Bronchial epithelial cell (primary cell): ENCODE measurements at places on chromosomes 1 and 21. TPM values are rescaled to one million over a fixed set of nuclear protein-coding genes. Genes with fewer than 3 reads are reported as not detected.

- no peak for DNase-seq
These were observed 9.2 kb upstream of the PLEKHG5 start for GRCh38 chr1:6500544-6501278.

The HSPB7 gene
- under 0.01 TPM in 1 of 2 replicates, not detected in the other for total RNA-seq

DNA sequence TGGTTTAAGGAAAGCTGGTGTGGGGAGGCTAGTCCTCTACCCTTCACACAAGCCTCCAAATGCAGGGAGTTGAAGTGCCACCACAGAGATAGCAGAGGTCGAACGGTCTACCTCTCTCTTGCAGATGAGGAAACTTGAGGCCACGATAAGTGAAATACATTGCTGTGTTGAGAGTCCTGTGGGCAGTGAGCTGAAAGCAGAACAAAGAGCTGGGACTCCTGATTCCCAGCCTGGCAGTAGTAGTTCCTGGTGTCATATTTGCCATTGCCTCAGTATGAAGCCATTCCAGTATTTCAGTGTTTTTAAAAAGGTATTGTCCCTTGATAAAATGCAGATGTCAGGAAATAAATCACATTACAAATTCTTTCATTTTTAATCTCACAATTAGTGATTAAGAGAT, 28.6 kb downstream of the AK4 start:
- DNase-seq = no peak

The TAL1 gene
- total RNA-seq = under 0.01 TPM in 1 of 2 replicates, not detected in the other

GRCh38 chr1:75264112-75264511, 129.9 kb downstream of the LHX8 start:
- no peak for DNase-seq

- no peak for DNase-seq
These were observed 439.5 kb downstream of the SMYD3 start for GRCh38 chr1:246067432-246068216.

GRCh38 chr1:109091078-109091838, 694 bp downstream of the TMEM167B start:
- DNase-seq = peak; percentile 57

The B3GALT5 gene
- total RNA-seq = under 0.01 and 0.90 TPM in 2 replicates

The GLMN gene
- 4.5 and 4.7 TPM in 2 replicates for total RNA-seq

The SESN2 gene
- 24.2 and 36.4 TPM in 2 replicates for total RNA-seq

DNA sequence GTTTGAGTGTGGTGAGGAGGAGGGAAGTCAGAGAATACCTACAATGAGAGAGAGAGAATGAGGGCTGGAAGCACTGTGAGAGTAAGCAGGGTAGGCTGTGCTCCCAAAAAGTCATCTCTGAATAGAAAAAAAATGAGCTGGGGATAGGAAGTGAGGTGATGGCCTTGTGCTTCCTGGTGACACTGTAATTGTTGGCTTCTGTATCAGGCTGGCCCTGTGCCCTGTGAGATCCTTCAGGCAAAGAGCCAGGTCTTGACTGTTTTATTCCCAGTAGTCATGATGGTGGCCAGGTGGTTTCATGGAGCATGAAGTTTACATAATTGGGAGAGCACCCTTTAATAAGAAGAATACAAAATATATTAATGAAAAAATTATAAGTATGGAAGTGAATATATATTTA, 20.4 kb upstream of the SPATA6 start:
- no peak for DNase-seq

DNA sequence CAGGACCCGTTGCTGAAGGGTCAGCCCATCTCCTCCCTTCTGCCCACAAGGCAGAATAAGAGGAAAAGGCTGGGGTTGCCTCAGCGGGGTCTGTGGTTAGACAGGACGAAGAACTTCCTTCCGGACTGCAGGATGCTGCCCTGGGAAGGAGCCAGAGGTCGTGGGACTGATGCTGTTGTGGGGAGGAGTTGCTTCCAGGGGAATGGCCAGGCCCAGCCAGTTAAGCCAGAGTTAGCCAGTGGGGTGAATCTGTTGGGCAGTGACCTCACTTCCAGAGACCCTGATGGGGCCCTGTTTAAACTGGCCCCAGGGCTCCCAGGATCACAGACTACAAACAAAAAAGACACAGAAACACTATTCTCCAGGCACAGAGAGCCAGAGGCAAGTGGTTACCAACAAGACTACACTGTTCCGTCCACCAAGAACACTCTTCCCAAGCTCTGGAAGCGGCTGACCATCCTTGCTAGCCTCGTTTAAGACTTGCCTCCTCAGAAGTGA, 13.0 kb downstream of the FAM229A start:
- DNase-seq = no peak

The TINAGL1 gene
- 55.4 and 154 TPM in 2 replicates for total RNA-seq

- DNase-seq = no peak
These were observed 526.4 kb upstream of the USP24 start for GRCh38 chr1:55741516-55741915.

The PLA2G2D gene
- not detected in 2 replicates for total RNA-seq

DNA sequence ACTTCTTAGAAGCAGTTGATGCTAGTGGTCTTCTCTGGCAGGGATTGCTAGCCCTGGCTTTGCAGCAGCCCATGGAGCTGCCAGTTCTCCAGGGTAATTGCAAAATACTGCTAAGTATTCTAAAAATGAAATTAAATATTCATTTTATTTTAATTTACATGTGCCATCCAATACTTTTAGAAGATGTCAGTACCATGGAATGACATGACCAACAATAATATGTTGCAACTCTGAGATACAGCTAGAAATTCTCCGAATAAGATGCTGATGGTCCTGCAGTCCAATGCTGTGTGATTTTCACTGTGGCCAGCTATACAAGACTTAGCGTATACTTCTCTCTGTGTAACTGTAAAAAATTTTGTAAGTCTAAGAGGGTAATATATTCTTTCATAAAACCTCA, 20.0 kb upstream of the WARS2 start:
- no peak for DNase-seq

GRCh38 chr1:2229911-2230731, 2.0 kb downstream of the SKI start:
- DNase-seq = no peak

DNA sequence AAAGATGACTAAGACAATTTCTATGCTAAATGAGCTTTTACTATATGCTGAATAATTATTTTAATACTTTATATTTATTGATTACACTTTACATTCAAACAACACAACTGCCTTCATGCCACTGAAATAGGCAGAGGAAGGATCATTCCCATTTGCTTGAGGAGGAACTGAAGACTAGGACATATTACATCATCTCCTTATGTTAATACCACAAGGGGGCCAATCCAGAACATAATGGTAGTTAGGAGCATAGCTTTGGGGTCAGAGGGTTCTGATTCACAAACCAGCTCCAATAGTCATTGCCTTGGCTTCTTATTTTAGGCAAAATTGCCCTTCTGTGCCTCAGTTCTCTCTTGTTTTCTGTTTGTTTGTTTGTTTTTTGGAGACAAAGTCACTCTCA, 306.5 kb downstream of the KCNH1 start:
- no peak for DNase-seq

DNA sequence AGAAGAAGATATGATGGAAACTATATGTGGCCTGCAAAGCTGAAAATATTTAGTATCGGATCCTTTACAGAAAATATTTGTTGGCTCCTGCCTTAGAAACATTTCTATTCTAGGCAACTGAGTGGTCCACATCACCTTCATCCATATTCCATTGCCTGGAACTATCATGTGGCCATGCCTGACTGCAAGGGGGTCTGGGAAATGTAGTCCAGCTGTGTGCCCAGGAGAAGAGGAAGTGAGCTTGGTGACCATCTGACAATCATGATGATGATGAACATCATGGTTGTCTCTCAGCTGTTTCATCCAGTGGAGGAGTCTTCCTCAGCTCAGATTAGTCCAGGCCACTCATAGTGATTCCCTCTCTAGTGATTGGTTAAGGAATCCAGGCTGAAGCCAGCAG, 61.8 kb upstream of the IFNLR1 start:
- no peak for DNase-seq

- DNase-seq = peak; percentile 66
These were observed at the start of gene IKBKE for GRCh38 chr1:206469933-206470691. Gene IKBKE (plus strand): TSS chr1:206470476. CDS start chr1:206473228, 2,752 bp downstream.

The AP4B1 gene
- 6.1 and 10.0 TPM in 2 replicates for total RNA-seq

The CD53 gene
- total RNA-seq = not detected in 2 replicates
